T-helper 1 cell (primary cell): ENCODE measurements at places on chromosomes 6 and 20.

- peak; percentile 76 for DNase-seq
Measured at GRCh38 chr6:157020881-157021343, 243.7 kb downstream of the ARID1B start.

DNA sequence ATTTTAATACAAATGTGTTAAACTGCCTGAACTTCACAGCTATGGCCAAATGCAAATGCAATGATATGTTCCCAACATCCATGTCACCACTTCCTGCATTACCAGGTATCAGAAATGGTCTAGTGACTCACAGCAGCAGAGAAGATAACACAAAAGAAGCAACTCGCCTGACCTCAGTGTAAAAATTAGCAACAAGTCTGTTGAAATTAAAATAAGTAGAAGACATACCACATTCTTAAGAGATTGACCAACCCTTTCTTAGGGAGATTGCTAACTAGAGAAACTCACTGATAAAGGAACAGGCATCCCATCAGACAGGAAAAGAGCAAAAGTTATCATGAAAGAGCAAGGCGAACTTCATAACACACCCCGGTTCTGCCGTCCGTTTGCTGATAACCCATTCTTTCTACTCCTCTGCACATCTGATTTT is 45.1 kb downstream of the RNASET2 start:
- DNase-seq = no peak

DNA sequence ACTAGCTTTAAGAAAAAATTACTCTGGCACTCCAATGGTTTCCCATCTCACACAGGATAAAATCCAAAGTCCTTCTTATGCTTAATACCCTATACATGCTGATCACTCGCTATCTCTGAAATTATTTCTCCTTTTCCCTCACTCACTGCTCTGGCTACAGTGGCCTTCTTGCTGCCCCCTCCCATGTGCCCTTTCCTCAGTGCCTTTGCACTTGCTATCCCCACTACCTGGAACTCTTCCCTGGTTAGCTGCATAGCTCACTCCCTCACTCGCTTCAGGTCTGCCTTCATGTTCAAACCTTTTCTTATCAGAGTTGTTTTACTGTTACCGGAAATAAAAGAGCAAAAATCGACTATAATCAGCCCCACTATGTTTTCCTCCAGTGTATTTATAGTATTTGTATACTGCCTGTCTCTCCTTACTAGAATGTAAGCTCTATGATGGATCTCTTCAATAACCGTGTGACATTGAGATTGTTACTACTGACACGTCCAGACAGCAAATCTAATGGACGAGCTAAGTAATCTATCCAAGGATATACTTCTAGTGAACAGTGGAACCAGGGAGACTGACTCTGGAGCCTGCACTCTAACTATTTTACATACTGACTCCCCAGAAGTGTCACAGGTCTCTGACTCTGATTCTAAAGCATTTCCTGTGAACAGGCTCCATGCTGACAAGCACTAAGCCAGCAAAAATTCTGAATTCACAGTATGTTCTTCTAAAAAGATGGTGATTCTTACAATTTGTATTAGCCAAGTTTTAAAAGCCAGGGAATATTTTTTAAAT is 25.1 kb downstream of the FKBP5 start:
- no peak for DNase-seq

DNA sequence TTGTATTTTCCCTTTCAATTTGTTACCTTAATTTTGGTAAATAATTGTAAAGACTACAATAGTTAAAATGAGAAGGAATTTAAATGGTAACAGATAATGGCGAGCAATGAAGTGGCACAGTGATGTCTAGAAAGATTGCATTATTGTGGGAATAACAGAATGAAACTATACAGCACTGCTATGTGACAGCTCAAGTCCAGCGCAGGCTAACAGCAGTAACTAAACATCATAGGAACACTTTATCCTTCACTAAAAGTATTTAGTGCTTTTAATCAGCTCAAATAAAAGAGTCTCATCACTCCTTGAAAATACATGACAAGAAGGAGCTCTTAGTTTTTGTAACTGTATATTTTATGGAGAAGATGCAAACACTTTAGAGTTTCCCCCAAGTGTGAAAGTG is 190.8 kb downstream of the TENT5A start:
- DNase-seq = no peak

GRCh38 chr20:47816487-47817451 is 31.5 kb upstream of the SULF2 start:
- DNase-seq = no peak

DNA sequence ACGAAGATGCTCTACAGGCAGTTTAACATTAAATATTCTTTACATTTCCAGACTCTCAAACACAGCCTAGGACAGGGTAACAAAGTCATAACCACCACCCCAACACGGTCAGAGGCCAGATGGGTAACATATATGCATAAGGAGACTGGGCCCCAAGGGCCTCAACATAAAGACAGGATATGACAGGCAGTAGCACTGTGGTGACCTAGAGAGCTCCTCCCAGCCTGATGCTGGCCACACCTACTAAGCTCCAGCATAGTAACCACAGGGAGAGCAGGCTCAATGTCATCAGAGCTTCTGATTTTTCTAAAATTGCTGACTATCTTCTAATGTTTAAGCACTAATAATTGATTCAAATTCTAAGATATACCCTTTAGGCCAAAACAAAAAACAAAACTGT is 21.7 kb downstream of the SMLR1 start:
- DNase-seq = no peak

GRCh38 chr20:51412333-51412871 is 130.1 kb downstream of the NFATC2 start:
- DNase-seq = no peak

GRCh38 chr6:147135211-147135681 is 69.0 kb upstream of the STXBP5 start:
- no peak for DNase-seq

GRCh38 chr6:68059899-68060298 is 575.2 kb upstream of the ADGRB3 start:
- DNase-seq = no peak
